ENCODE measurements at places on chromosomes 11 and 22.

GRCh38 chr22:45648301-45649117 is 23.1 kb upstream of the ATXN10 start:
- DNase-seq, result no peak

DNA sequence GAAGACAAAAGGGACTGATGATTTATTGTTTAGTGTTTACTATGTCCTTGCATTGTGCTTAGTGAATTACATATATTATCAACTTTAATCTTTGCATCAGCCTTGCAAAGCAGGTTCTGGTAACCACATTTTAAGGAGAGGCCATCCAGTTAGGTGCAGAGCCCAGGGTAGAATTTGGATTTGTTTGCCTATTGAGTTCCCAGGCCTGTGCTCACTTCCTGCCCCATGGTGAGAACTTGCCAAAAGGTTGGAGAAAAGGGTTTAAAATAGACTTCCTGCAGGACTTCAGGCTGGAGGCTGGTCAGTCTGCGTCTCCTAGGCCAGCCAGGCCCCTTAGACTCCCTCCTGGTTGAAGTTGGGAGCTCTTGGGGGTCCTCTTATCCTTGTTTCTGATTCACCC is 72.1 kb downstream of the ATXN10 start:
- DNase-seq, result no peak

GRCh38 chr11:67486481-67487195 is 3.8 kb downstream of the AIP start:
- no peak for DNase-seq

DNA sequence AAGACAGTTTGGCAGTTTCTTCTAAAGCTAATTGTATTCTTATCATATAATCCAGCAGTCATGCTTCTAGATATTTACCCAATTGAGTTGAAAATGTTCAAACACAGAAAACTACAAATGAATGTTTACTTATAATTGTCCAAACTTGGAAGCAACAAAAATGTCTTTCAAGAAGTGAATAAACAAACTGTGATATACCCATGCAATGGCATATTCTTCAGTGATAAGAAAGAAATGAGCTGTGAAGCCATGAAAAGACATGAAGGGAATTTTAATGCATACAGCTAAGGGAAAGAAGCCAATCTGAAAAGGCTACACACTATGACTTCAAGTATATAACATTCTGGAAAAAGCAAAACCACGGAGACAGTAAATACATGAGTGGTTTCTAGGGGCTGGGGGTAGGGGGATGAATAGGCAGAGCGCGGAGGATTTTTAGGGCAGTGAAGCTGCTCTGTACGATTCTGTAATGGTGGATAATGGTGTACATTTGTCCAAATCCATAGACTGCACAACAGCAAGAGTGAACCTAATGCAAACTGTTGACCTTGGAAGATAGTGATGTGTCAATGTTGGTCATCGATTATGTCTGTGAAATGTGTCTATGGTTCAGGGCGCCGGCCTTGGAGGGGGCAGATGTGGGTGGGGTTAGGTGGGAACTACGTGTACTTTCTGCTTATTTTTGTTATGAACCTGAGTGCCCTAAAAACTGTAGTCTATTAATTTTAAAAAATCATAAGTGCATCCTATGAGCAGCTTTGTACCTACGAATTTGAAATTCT is 424.9 kb downstream of the TBC1D22A start:
- DNase-seq, result no peak

DNA sequence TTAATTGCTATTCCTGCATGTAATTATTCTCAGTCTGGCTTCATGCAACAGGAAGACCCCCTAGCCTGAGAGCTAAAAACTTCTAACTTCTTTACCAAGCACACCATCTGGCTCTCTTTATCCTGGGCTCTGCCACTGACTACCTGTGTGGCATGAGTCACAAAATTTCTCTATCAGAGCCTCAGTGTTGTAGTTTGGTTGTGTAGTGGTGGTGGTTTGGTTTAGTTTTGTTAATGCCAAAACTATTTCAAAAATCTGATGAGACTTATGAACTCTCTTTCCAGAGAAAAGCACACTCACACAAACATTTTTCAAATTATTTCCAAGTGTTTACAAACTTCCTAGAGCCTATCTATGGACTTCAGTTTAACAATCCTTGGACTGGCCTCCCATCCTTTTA is 7.5 kb upstream of the IL17RA start:
- DNase-seq, result no peak

GRCh38 chr11:68990995-68991780 is 10.4 kb upstream of the MRGPRD start:
- no peak for DNase-seq

- no peak for DNase-seq
These were observed 17.0 kb upstream of the FAM181B start for GRCh38 chr11:82750643-82751139.

- DNase-seq, result no peak
These were observed 50.7 kb upstream of the SPATA19 start for GRCh38 chr11:133896028-133896427.

- no peak for DNase-seq
These were observed 838 bp downstream of the BCL9L start for GRCh38 chr11:118924591-118925585.

DNA sequence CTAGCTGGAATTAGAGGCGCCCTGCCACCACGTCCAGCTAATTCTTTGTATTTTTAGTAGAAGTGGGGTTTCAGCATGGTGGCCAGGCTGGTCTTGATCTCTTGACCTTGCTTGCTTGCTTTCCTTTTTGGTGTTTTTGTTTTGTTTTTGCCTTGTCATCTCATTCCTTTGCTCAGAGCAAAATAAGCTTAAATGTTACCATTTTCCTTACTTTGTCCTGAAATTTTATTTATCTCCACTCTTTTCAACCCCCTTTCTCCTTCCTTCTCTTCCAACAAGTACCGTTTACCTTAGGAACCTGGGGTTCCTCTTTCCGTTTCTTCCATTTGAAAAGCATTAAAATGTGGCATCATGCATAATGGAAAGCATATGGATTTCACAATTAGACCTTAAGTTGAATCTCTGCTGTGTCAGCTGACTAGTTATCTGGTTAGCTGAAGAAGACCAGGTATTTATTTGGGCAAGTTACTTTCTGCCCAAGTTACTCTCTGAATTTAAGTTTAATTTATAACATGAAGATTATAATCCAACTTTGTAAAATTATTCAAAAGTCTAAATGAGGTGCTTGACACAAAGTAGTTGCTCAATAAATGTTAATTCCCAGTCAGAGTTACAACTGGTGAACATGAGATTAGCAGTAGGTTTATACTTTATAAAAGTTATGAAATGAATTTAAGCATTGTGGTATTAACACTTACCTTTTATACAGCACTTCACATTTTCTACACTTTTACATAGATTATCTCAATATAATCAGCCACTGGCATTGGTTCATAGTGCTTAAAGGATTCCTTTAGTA is 69.7 kb downstream of the PRMT3 start:
- no peak for DNase-seq

DNA sequence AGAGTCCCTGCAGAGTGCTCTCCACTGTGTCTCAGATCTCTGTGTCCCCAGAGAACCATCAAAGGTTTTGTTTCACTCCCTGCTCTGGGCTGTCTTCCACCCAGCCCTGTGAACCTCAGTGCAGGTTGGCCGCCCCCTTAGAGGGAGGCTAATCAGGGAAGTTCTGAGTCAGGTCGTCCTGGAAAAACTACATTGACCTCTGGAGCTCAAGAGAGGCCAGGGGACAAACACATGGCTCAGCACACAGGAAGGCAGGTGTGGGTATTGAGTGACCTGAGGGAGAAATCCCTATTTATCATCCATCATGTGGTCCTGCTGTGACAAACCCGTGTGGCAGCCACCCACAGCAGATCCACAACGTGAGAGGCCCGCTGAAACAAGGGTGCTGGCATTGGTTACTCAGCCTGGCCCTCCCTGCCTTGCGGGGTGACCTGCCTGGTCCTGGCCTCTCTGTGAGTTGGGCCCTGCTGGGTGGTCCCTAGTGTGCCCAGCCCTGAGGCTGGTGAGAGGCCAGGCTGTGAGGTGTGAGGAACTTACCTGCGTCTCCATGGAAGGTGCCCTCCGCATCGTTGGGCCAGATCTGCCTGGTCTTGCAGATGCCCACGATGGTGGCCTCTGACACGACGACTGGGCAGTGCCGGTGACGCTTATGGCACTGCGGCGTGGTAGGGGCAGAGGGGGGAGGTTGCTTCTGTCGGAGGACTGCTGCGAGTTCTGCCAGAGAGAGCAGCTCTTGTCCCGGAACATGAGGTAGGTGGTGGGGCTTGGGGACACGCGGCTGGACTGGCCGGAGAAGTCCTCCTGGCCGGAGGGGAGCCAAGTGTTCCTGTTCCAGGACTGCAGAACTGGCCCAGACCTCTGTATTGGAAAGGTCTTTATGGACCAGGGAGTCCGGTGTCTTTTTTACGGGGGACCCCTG is 669 bp upstream of the BCR start:
- no peak for DNase-seq

- DNase-seq, result no peak
These were observed 8.2 kb downstream of the C1QTNF6 start for GRCh38 chr22:37179622-37180420.

DNA sequence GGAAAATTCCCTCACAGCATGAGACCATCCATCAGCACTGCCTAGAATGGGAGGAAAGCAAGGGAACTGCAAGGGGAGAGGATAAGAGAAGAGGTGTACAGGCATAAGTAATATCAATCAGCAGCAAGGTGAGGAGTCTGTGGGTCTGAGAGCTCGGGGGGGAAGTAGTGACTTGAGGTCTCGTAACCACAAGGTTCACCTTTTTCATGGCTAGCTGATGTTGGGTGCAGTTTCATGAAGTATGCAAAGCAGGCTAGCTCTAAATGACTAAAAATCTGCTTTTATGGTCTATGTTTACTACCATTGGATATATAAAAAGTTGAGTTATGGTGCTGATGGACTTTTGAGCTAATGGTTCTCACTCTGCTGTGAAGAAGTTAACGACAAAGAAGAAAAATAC is 35.8 kb downstream of the OR4C6 start:
- DNase-seq, result no peak

DNA sequence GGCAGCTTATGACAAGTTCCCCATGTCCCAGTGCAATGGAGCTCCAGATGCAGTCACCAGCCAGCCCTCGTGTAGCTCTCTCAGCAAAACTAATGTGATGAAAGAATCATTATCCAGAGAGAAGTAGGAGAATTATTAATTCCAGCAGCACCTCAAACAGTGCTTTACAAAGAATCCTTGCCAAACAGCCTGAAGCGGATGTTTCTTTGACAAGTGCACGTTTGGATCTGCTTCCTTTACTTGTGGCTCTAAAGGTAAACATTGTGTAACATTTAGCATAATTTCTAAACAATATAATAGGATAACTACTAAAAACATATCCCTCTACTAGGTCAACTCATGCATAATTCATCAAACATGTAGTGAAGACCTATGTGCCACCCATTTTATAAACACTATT is 197.0 kb downstream of the FAM181B start:
- no peak for DNase-seq

- peak; percentile 74 for DNase-seq
These were observed 10.1 kb downstream of the CHST1 start for GRCh38 chr11:45655347-45655756.

- no peak for DNase-seq
These were observed 10.7 kb downstream of the LMO1 start for GRCh38 chr11:8252946-8253345.

GRCh38 chr11:35179466-35180135 is 40.6 kb downstream of the CD44 start:
- no peak for DNase-seq

- no peak for DNase-seq
These were observed 24.5 kb upstream of the MMP7 start for GRCh38 chr11:102555091-102555490.

- DNase-seq, result peak; percentile 84
These were observed 47.8 kb downstream of the DBX1 start for GRCh38 chr11:20112291-20113148.

DNA sequence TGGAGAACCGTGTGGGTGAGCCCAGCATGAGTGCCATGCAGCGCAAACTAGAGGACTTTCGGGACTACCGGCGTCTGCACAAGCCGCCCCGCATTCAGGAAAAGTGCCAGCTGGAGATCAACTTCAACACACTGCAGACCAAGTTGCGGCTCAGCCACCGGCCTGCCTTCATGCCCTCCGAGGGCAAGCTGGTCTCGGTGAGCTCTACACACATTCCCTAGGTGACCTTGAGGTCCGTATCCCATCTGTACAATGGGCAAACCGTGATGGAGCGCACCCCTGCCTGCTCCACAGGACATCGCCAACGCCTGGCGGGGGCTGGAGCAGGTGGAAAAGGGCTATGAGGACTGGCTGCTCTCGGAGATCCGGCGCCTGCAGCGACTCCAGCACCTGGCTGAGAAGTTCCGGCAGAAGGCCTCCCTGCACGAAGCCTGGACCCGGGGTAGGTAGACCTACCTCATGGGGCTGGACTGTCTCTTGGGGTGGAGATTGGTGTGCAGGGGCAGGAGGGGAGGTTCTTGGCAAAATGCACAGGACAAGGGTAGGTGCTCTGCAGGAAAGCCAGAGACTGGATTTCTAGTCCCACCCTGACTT is 10.6 kb downstream of the CTSF start:
- DNase-seq, result no peak

GRCh38 chr11:105139669-105140068 is at the start of gene CARD18:
Gene CARD18 (minus strand): TSS chr11:105139769. CDS start chr11:105139726, 43 bp downstream.
- no peak for DNase-seq

GRCh38 chr11:121282886-121283502 is 9.6 kb upstream of the SC5D start:
- DNase-seq, result no peak

GRCh38 chr11:91835051-91835560 is 389.5 kb upstream of the FAT3 start:
- no peak for DNase-seq

GRCh38 chr11:106088896-106089295 is 11.4 kb downstream of the AASDHPPT start:
- no peak for DNase-seq

GRCh38 chr11:85114786-85115185 is 512.4 kb downstream of the DLG2 start:
- no peak for DNase-seq

- no peak for DNase-seq
These were observed 154.4 kb upstream of the FAT3 start for GRCh38 chr11:92070026-92070889.

- DNase-seq, result peak; percentile 77
These were observed 47.2 kb upstream of the ADA2 start for GRCh38 chr22:17266251-17266971.

GRCh38 chr11:71189768-71190315 is 62.5 kb downstream of the SHANK2 start:
- DNase-seq, result no peak

GRCh38 chr11:127070808-127071207 is 70.2 kb upstream of the KIRREL3 start:
- DNase-seq, result no peak

- no peak for DNase-seq
These were observed 103.3 kb upstream of the PARVA start for GRCh38 chr11:12274056-12274455.

GRCh38 chr22:21651521-21652009 is 9.5 kb downstream of the SDF2L1 start:
- DNase-seq, result no peak

DNA sequence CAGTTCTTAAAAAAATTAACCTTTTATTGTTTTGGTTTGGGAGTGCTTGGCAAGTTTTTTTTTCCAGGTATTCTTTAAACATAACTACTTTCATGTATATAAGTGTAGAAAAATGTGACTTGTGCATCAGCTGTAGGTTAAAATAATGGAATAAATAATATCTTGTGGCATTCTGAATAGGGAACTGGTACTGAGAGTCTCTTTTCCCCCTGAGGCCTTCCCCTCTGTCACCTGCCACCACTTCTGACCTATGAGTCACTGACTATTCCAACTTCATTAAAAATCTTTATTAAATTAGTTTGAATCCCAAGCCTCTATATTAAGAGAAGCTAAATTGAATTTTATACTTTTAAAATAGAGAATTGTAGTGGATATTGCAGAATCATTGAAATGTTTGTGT is 805.7 kb downstream of the METTL15 start:
- no peak for DNase-seq
